ENCODE measurements at places on chromosomes 4 and X. TPM values are rescaled to one million over a fixed set of nuclear protein-coding genes. Genes with fewer than 3 reads are reported as not detected.
A peak's percentile ranks its signal among the peaks of the same experiment; 100 is the strongest.

GRCh38 chrX:13690836-13691235 lies 1.9 kb downstream of the RAB9A start:
- no peak for DNase-seq
- H3K36me3 ChIP-seq = no peaks in the 10 kb centered on the region
- no peak overlapping the region for H3K4me3 ChIP-seq
- no peak overlapping the region for H3K27ac ChIP-seq
- peaks cover 54% of the 10 kb centered on the region for H3K4me1 ChIP-seq
- H3K27me3 ChIP-seq = no peaks in the 10 kb centered on the region

DNA sequence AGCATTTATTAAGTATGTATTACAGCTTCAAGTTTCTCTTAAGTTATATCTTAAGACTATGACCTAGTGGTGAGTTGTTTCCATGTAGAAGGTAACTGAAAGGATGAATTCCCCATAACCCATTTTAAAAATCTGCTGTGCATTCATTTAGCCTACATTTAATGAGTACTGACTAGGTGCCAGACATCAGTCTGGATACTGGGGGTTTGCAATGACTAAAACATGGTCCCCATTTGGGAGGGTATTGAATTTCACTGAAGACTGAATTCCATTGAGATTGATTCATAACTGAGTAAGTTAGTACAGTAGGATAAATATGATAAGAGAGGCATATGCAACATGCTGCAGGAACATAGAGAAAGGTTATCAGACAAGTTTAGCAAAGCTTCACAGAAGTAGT lies 241.5 kb downstream of the FRAS1 start:
- H3K27me3 ChIP-seq = no peaks in the 10 kb centered on the region
- H3K36me3 ChIP-seq = no peaks in the 10 kb centered on the region
- H3K27ac ChIP-seq = no peak overlapping the region
- no peak for DNase-seq
- H3K4me1 ChIP-seq = peaks cover 4% of the 10 kb centered on the region

Gene ERCC6L
- 0.34 TPM for total RNA-seq

DNA sequence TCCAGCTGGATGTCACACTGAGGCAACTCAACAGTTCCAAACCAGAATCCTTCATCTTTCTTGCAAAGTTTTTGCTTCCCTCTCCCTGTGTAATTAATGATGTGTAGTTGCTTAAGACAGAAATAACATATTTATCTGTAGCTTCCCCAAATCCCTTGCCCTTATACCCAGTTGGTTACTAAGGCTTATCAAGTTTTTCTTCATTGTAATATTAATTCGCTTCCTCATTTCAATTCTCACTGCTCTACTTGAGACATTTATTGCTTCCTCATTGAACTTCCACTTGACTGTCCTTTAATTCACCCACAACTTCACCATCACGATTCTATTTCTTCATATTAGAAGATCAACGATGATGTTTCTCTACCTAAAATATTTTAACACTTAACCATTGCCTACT lies 386.6 kb upstream of the CPEB2 start:
- no peaks in the 10 kb centered on the region for H3K27me3 ChIP-seq
- H3K4me3 ChIP-seq = no peak overlapping the region
- no peaks in the 10 kb centered on the region for H3K36me3 ChIP-seq
- H3K27ac ChIP-seq = no peak overlapping the region

DNA sequence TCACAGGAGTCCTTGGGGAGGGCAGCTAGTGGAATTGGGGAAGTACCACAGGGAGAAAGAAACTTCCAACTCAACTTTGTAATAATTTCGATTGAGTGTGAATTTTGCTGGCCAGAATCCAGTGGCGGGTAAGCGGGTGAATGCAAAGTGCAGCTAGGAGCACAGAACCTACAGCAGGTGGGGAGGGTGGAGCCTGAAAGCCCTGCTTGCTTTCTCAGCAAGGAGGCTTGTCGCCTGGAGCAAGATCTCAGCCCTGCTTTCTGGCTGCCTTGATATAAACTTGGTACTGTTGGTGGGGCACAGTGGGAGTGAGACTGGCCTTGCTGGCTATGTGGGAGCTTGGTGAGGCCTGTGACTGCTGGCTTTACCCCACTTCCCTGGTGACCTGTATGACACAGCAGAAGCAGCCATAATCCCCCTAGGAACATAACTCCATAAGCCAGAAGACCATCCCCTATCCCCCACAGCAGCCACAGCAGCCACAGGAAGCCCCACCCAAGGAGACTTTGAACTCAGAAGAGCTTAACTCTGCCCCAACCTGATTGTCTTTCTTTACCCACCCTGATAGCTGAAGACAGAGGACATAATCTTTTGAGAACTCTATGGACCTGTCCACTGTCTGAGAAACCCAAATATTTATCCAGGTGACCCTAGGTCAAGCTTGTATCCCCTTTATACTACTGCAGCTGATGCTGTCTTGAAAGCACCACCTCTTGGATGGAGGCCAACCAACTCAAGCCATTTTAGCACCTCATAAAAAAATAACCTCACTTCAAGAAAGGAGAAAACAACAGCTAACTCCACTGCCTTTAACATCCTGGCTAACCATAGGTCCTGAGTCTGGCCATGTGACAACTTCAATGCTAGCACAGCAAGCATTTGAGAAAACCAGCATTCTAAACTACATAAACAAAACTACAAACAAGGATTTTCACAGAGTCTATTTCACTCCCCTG lies 87.2 kb upstream of the PDE5A start:
- no peaks in the 10 kb centered on the region for H3K36me3 ChIP-seq
- no peak overlapping the region for H3K4me3 ChIP-seq
- H3K4me1 ChIP-seq = no peaks in the 10 kb centered on the region
- DNase-seq = peak; percentile 2
- H3K27me3 ChIP-seq = no peaks in the 10 kb centered on the region
